RKO (cell line): ENCODE measurements at places on chromosomes 13 and 19.

GRCh38 chr13:30346789-30347167 is 39.4 kb upstream of the KATNAL1 start:
- DNase-seq, result no peak

DNA sequence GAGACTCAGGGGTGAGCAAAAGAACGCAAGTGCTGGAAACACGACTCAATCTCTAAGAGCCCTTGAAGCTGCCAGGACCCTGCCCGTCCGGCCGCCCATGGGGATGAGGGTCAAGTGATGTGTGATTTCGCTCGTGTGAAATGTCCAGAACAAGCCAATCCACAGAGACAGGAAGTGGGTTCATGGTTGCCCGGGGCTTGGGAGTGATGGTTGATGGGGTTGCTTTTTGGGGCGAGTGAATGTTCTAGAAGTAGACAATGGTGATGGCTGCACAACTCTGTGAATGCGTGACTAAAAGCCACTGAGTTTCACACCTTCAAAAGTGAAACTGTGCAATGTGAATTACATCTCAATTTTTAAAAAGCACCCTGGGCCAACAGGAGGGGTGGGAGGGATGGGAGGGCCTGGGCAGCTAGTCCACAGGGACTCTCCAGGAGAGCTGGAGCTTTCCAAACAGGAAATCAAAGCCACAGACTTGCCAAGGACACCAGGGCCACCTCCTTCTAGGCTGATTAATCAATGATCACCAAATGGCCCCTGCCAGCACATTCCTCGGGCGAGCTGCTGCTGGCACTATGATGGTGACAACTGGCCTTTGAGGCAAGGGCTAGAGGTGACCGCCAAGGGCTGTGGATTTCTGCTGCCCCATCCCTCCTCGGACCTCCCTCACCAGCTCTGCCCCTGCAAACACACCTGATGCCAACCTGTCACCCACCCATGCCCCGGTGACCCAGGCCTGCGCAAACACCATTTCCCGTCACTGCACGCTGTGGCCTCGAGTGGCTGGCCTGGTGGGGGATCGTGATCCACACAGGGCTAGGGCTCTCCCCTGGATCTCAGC is 14.0 kb downstream of the DPP9 start:
- no peak for DNase-seq

GRCh38 chr19:53007606-53008005 is 6.1 kb upstream of the ERVV-1 start:
- DNase-seq, result no peak

DNA sequence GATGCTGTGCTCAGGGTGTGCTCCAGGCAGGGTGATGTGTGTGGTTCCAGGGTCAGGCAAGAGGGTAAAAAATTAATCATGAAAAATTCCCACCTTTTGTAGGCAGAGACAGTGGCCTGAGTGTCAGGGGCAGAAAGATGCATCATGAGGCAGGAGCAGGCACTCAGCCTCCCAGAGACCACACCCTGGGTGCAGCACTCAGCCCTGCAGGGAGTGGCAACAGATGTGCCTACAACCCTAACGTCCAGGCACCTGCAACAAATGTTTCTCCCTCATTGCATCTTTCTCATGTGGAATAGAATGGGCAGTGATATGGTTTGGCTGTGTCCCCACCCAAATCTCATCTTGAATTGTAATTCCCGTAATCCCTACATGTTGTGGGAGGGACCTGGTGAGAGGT is 19.6 kb upstream of the CEACAM1 start:
- no peak for DNase-seq

- peak; percentile 37 for DNase-seq
Measured at GRCh38 chr13:109743706-109744453, 42.5 kb downstream of the IRS2 start.

DNA sequence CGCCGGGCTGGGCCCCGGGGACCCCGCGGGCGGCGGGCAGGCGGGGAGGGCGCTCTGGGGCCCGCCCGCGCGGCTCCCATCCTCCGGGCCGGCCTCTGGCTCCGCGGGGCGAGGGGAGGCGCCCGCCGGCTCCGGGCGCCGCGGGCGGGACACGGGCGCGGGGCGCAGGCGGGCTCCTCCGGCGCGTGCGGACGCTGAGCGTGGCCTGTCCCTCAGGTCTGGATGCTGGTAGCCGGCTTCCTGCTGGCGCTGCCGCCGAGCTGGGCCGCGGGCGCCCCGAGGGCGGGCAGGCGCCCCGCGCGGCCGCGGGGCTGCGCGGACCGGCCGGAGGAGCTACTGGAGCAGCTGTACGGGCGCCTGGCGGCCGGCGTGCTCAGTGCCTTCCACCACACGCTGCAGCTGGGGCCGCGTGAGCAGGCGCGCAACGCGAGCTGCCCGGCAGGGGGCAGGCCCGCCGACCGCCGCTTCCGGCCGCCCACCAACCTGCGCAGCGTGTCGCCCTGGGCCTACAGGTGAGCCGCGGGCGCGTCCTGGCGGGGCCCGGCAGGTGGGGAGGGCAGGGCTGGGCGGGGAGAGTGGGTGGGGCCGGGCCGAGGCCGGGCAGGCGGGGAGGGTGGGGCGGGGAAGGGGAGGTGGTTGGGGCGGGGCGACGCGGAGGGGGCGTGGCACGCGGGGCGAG is 420 bp downstream of the IL17D start:
- peak; percentile 86 for DNase-seq

- no peak for DNase-seq
Measured at GRCh38 chr13:97715763-97716162, 237.7 kb upstream of the IPO5 start.

GRCh38 chr13:32986552-32986951 is 29.7 kb upstream of the KL start:
- DNase-seq, result no peak

DNA sequence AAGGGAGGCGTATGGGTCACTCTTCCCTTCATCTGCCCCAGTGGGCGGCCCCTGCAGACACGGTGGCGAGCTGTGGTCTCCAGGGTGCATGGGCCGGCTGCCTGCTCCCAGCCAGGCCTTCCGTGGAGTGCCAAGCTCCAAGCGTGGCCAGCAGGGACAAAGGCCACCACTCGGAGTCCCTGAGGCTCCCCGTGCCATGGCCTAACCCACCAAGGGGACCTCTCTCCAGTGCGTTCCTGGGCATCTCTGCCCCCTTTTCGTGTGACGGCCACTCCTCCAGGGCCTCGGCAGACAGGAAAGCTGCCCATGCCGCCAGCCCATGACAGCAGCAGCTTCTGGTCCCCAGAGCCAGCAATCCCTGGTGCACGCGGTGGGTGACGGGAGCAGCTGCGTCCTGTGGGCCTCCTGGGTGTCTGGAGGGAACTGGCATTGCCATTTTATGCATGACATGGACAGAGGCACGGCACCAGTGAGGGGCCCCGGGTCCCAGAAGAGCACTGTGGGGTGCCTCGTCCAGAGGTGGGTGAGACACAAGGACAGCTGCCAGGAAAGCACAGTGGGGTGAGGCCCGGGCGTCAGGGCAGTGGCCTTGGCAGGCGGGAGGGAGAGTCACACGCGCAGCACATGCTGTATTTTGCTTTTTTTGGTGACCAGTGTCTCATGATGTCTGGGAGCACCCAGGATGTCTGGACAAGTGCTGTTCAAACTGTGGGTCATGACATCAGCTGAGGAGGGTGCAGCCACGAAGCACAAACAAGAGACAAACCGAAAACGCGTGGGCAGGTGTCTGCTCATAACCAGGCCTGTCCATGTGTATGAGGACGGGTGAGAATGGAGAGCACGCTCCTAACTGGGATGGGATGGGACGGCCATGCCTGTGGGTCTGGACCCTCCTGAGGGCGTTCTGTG is 32.3 kb downstream of the CEBPG start:
- no peak for DNase-seq

GRCh38 chr19:31979949-31980670 is 365.3 kb upstream of the ZNF507 start:
- no peak for DNase-seq

- DNase-seq, result no peak
Measured at GRCh38 chr19:2040647-2041432, 10.2 kb downstream of the MKNK2 start.

DNA sequence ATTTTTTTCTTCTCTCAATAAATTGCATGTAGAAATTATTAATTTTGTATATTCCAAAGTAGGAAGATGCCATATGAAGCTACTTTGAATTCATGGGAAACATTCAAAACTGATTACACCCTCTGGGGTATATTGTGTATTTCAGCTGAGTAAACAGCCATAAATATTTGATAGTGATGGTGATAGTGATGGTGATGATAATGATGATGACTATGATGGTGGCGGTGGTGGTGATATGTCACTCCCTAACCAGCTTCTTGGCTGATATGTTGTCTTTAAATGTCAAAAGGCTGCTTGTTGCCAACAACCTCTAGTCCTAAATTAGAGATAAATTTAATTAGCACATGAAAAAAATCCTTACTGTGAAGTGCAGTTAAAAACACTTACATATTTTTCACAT is 102.0 kb downstream of the LRCH1 start:
- DNase-seq, result no peak

DNA sequence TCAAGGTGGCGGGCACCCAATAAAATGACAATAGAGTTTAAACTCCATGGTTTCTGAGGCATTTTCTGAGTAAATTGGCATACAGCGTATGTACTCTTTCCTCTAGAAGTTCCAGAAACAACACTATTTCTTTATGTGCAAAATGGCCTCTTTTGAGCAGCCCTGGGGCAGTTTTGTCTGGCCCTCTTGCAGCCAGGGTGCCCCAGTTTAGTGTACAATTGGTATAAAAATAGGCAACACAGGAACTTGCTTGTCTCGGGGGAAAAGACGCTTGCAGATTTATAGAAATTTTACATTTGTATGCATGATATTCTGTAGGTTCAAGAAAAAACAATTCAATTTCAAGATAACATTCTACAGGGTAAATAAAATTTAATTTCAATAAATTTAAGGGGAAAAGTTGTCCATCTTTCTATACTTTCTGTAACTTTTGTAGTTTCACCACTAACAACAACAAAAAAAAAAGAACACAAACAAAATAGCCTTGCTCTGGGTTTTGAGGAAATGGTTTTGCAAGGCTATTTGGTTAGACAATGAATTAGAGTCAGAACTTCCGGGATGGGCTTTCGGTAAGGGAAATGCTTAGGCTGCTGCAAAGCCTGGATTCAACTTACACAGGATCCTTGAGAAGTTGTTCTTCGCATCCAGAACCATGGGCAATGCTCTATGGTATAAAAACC is 45.3 kb downstream of the LRCH1 start:
- no peak for DNase-seq

DNA sequence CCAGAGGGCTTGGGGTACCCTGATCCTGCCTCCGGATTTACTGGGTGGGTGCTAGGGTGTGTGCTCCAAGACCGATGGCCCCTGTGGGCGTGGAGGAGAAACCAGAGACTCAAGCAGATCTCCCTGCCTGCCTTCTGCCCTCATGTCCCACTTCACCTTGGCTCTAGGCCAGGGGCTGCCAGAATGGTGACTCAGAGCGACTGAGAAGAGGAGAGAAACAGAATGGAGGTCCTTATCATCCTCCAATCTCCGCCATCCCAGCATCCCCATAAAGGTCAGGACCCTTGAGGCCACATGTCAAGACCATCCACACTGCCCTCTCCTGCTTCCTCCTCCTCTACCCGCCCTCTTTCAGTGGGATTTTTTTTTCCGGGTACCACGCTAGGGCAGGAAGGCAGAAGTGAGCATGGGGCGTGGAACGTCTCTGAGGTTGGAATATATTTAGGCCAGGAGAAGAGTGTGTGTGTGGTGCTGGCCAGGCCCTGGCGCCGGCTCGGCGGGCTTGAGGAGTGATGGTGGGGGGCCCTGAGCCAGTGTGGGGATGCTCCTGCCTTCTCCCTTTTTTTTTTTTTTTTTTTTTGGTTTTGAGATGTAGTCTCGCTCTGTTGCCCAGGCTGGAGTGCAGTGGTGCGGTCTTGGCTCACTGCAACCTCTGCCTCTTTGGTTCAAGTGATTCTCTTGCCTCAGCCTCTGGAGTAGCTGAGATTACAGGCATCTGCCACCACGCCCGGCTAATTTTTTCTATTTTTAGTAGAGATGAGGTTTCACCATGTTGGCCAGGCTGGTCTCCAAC is 22.3 kb downstream of the IER2 start:
- peak; percentile 46 for DNase-seq

DNA sequence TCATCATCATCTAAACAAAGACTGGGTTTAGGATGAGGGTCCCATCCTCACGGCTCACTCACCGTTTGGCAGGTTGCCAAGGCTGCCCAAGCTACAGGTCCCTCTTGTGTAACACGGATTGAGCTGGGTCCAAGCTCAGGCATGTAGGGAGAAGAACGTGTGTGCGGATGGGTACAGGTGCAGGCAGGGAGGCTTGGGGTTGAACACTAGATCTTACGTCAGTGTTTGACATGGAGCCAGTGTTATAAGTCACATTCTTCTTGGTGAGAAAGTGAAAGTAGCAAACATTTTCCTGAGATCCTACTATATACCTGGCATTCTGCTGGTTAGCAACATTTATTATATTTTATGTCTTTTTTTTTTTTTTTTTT is 136.8 kb upstream of the RNF113B start:
- DNase-seq, result no peak

DNA sequence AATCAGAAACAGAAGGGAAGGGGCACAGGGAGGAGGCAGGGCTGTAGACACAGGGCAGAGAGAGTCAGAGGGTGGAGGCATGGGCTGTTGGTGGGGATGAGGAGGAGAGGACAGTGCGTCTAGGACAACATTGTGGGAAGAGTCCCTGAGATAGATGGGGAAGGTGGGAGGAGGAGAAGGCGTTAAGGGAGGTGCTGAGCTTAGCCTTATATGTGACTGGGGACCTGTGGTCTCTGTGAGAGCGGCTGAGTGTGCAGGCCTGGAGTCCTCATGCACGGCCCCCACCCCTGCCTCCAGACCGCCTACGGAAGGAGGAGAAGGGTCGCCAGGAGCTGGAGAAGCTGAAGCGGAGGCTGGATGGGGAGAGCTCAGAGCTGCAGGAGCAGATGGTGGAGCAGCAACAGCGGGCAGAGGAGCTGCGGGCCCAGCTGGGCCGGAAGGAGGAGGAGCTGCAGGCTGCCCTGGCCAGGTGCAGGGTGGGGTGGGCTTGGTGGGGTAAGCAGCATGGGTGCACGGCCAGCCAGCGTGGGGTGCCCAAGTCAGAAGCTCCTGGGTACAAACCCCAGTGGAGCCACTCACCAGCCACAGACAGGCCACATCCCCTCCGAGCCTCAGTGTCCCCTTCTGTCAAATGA is 56.8 kb downstream of the KCNC3 start:
- DNase-seq, result no peak

DNA sequence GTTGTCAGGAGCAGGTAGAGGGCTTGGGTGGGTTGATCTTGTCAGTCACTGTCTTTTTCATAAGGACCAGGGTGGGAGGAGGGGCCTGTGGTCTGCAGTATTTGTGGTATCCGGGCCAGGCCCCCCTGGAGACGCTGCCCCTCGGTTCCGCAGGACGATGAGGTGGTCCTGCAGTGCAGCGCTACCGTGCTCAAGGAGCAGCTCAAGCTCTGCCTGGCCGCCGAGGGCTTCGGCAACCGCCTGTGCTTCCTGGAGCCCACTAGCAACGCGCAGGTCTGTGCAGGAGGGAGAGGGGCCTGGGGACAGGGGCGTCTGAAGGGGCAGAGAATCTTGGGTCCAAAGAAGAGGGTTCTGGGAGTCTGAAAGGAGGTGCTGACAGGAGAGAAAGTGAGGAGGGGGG is 7.1 kb downstream of the RYR1 start:
- DNase-seq, result no peak

GRCh38 chr19:18437491-18438330 is at the start of gene ISYNA1:
Gene ISYNA1 (minus strand): TSS chr19:18438133. CDS start chr19:18437979, 154 bp downstream.
- DNase-seq, result no peak
